ENCODE measurements at places on chromosomes 5 and 9.
A peak's percentile ranks its signal among the peaks of the same experiment; 100 is the strongest.

DNA sequence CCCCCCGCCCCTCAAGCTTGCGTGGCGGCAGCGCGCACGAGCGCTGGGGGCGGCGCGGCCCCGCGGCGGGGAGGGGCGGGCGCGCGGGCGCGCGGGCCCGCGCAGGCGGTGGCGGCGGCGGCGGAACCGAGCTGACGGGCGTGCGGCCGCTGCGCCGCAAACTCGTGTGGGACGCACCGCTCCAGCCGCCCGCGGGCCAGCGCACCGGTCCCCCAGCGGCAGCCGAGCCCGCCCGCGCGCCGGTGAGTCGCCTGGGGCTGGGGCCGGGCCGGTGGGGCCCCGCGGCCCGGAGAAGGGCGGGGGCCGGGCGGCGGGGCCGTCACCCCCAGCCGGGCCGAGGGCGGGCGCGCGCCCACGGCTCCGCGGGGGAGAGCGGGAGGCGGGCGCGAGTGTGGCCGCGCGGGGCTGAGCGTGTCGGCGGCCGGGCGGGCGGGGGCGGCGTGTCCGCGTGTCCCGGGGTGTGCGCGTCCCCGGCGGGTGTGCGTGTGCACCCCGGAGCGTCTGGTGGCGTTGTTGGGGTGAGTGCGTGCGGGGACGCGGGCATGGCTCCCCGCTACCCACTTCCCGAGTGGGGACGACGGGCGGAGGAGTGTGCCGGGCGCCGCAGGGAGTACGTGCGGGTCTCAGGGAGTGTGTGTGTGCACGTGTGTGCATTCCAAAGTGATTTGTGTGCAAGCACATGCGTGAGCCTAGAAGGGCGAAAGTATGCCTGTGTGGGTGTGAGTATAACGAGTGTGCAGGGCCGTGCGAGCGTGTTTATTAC lies at the start of gene NEK6:
TSS of gene NEK6 (plus strand) at position 106 of the 763 bp plus-strand sequence. CDS start 44,016 bp downstream, outside the sequence.
- H3K4me1 ChIP-seq: peaks cover 45% of the 10 kb centered on the region
- peaks cover 12% of the 10 kb centered on the region for H3K36me3 ChIP-seq
- peaks cover 55% of the 10 kb centered on the region for H3K27me3 ChIP-seq
- DNase-seq: no peak
- peak within 1 kb of the TSS; percentile 80 for H3K27ac ChIP-seq

GRCh38 chr5:38660194-38660668 lies 103.8 kb upstream of the LIFR start:
- H3K4me3 ChIP-seq: no peak overlapping the region
- no peaks in the 10 kb centered on the region for H3K4me1 ChIP-seq
- no peaks in the 10 kb centered on the region for H3K36me3 ChIP-seq
- no peak overlapping the region for H3K27ac ChIP-seq
- H3K27me3 ChIP-seq: peaks cover 12% of the 10 kb centered on the region
- no peak for DNase-seq

DNA sequence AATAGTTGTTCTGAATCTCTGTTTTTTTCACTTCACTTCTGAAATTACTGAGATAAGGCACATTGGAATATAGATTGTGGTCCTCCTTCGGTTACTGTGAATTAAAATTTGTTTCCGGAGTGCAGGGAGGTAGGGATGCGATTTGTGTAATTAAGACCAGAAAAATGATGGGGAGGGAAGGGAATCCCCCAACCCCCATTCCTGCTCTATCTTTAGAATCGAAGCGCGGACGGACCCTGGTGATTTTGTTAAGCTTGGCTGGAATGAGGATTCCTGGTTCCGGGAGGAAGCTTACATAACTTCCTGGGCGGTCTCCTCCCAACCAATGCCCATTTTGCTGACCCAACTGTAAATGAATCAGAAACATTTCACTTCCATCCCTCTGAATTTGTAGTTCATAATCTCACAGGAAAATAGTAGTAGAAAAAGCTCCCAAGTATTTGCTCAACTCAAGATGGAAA lies 220.1 kb upstream of the MSX2 start:
- H3K4me3 ChIP-seq: no peak overlapping the region
- H3K36me3 ChIP-seq: no peaks in the 10 kb centered on the region
- DNase-seq: no peak
- no peaks in the 10 kb centered on the region for H3K4me1 ChIP-seq

DNA sequence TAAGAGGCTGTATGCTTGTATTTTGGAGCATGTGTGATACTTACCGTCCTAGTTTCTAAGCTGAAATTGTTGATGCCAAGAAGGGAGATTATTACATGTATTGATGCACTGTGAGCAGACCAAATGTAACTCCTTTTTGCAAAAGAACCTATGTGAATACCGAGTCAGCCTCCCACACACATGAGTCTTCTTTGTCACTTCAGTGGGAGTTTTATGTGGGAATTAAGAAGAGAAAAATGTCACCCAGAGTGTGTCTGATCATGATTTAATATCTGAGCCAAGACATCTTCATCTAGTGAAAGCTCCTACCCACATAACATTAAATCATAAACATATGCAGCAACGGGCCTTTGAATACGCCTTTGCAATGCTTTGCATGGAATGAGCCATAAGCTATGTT lies 380.3 kb upstream of the ACTBL2 start:
- no peaks in the 10 kb centered on the region for H3K36me3 ChIP-seq
- no peak for DNase-seq
- H3K27ac ChIP-seq: no peak overlapping the region
- H3K4me1 ChIP-seq: no peaks in the 10 kb centered on the region

- H3K27ac ChIP-seq: peak overlapping the region; percentile 61
- DNase-seq: no peak
- H3K4me1 ChIP-seq: peaks cover 38% of the 10 kb centered on the region
- no peak overlapping the region for H3K4me3 ChIP-seq
- peaks cover 39% of the 10 kb centered on the region for H3K36me3 ChIP-seq
Measured at GRCh38 chr5:179605026-179605833, 18.2 kb downstream of the HNRNPH1 start.

DNA sequence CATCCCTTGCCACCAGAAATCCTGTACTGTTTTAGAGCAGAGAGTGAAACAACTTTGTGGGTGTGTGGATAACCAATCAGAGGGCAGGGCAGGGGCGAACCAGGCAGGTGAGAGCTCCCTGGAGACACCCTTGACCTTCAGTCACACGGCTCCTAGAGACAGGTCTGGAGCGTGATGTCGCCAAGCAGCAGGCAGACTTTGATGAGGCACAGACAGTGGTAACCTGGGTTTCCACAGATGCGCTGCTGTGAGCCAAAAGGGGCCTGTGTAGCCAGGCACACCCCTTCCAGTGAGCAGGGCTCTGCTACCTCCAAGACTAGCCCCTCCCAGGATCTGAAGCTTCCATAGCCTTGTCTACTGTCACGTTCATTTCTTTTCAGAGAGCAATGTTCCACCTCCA lies 317.8 kb upstream of the ADCY2 start:
- no peak overlapping the region for H3K4me3 ChIP-seq
- H3K27ac ChIP-seq: no peak overlapping the region
- no peaks in the 10 kb centered on the region for H3K36me3 ChIP-seq
- no peak for DNase-seq
- H3K4me1 ChIP-seq: no peaks in the 10 kb centered on the region
- H3K27me3 ChIP-seq: no peaks in the 10 kb centered on the region

- no peaks in the 10 kb centered on the region for H3K27me3 ChIP-seq
- H3K36me3 ChIP-seq: no peaks in the 10 kb centered on the region
- no peak overlapping the region for H3K27ac ChIP-seq
- no peak overlapping the region for H3K4me3 ChIP-seq
- H3K4me1 ChIP-seq: no peaks in the 10 kb centered on the region
Measured at GRCh38 chr9:2559192-2560152, 62.1 kb upstream of the VLDLR start.

- no peak overlapping the region for H3K4me3 ChIP-seq
- H3K4me1 ChIP-seq: no peaks in the 10 kb centered on the region
- peak; percentile 70 for DNase-seq
- no peaks in the 10 kb centered on the region for H3K36me3 ChIP-seq
- H3K27me3 ChIP-seq: no peaks in the 10 kb centered on the region
Measured at GRCh38 chr5:116947691-116948528, 373.3 kb upstream of the SEMA6A start.

DNA sequence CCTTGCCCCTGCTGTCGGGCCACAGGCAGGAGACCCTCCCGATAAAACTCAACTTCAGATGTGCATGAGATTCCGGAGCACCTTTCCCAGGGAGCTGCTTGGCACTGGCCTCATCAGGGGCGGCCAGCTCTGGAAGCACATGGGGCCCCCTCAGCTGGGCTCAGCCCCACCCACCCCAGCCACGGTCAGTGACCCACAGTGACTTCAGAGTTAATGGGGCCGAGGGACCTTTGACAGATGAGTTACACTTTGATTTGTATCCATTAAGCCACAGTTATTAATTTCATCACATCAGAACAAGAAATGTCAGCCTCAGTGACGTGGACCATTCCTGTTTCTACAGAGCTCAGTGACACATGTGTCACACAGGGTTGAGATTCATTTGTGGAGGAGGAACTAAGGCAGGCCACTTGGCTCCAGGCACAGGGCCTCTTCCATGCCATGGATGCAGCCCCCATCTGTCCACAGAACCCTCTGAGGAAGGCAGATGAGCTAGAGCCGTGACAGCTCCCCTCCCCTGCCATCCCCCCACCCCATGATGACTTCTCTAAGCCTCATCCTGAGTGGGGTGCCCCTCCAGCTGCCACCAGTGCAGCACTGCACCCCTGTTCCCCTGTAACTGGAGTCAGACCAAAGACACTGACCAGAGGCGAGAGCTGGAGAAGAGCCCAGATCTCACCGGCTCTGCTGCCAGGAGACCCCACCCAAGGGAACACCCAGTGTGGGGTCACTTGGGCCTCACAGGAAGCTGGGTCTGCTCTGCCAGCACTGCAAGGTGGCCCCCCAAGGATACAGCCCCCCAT lies 69.4 kb upstream of the ADAMTS2 start:
- no peaks in the 10 kb centered on the region for H3K27me3 ChIP-seq
- DNase-seq: no peak
- no peak overlapping the region for H3K4me3 ChIP-seq
- H3K4me1 ChIP-seq: no peaks in the 10 kb centered on the region
- no peaks in the 10 kb centered on the region for H3K36me3 ChIP-seq
- H3K27ac ChIP-seq: no peak overlapping the region

DNA sequence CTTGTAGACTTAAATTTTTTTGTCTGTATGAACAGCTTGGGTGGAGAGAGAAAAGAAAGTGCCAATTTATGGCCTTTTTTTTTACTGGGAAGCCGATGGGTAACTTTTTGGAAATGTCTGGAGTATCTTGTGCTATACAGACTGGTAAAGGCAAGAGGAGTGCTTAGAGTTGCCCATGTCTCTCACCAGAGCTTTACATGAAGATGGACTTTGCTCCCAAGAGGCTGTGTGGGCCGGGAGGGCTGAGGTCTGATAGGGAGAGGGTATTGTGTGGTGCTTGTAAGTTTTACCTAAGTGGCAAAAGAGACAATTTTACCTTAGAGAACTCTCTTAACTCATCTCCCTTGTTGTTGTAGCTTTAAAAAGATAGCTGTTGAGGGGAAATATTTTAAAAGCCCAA lies 203.2 kb downstream of the SEMA6A start:
- no peak overlapping the region for H3K4me3 ChIP-seq
- H3K27me3 ChIP-seq: no peaks in the 10 kb centered on the region
- no peaks in the 10 kb centered on the region for H3K4me1 ChIP-seq
- H3K36me3 ChIP-seq: no peaks in the 10 kb centered on the region
- DNase-seq: no peak

DNA sequence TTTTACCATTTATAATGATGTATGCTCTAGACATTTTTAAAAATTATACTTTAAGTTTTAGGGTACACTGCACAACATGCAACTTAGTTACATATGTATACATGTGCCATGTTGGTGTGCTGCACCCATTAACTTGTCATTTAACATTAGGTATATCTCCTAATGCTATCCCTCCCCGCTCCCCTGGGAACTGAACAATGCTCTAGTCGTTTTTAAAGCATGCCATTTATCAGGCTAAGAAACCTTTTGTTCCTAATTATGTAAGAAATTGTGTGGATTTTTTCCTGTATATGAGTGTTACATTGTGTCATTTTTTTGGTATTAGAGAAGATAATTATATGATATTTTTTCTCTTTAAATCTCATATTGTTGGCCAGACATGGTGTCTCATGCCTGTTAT lies 72.8 kb upstream of the SGCD start:
- H3K4me3 ChIP-seq: no peak overlapping the region
- no peak for DNase-seq
- no peaks in the 10 kb centered on the region for H3K36me3 ChIP-seq
- peaks cover 1% of the 10 kb centered on the region for H3K27me3 ChIP-seq
- H3K4me1 ChIP-seq: no peaks in the 10 kb centered on the region
- no peak overlapping the region for H3K27ac ChIP-seq

DNA sequence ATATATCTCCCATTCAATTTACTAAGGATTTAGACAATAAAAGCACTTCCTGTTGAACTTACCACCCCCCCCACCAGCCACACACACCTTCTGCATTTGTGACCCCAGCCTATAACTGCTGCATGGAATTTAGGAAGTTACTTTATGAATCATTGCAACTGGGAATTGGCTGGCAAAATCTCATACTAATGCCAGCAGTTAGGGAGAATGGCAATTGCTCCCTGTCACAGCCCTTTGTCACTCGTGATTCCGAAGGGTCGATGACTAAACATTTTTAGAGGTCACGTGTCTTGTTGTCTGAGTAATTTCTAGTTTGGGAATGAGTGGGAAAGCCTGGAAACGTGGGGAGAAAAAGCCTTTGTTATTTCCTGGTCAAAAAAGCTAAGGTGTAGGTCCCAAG lies 46.6 kb upstream of the PCA3 start:
- DNase-seq: no peak
- no peaks in the 10 kb centered on the region for H3K36me3 ChIP-seq
- H3K27ac ChIP-seq: no peak overlapping the region
- no peak overlapping the region for H3K4me3 ChIP-seq

DNA sequence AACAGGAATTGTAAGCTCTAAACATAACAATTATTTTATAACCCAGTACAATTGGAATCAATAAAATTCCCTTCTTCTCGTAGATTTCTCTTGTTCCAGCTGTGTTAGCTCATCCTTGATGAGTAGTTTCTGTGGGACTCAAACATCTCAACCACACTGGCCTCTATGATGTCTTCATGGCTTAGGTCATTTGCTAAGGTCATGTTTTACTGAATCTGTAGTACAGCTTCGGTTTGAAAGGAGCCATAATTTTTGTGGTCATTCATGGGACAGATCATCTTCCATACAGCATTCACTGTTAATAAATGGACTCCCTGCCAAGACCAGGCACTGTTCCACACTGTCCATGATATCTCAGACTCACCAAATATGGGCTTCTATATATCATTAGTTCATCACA lies 369.0 kb upstream of the RFX3 start:
- H3K27ac ChIP-seq: no peak overlapping the region
- no peaks in the 10 kb centered on the region for H3K27me3 ChIP-seq
- H3K4me3 ChIP-seq: no peak overlapping the region

DNA sequence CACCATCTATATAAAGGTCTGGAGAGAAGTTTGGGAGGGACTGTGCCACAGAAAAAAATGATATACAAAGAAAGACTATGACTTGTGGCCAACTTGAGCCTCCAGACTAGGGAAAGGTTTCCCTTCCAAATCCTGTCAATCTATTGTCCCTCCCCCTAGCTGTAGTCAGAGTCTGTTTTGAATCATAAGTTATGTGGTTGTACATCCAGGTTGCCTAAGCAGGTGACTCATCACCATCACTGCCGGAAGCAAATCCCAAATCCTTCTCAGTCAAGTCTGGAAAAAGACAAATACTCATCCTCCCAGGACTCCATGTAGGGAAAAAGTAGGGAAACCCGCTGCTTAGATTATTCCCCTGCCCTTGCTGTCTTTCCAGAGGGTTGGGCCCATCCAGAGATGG lies 235.7 kb downstream of the CDK5RAP2 start:
- no peak overlapping the region for H3K4me3 ChIP-seq
- DNase-seq: no peak
- H3K27ac ChIP-seq: no peak overlapping the region
- peaks cover 8% of the 10 kb centered on the region for H3K4me1 ChIP-seq

- no peaks in the 10 kb centered on the region for H3K27me3 ChIP-seq
- DNase-seq: no peak
- no peak overlapping the region for H3K27ac ChIP-seq
- no peak overlapping the region for H3K4me3 ChIP-seq
- no peaks in the 10 kb centered on the region for H3K36me3 ChIP-seq
Measured at GRCh38 chr5:28414619-28415018, 1376.2 kb upstream of the CDH9 start.
